ENCODE measurements at places on chromosomes 13 and 19.

DNA sequence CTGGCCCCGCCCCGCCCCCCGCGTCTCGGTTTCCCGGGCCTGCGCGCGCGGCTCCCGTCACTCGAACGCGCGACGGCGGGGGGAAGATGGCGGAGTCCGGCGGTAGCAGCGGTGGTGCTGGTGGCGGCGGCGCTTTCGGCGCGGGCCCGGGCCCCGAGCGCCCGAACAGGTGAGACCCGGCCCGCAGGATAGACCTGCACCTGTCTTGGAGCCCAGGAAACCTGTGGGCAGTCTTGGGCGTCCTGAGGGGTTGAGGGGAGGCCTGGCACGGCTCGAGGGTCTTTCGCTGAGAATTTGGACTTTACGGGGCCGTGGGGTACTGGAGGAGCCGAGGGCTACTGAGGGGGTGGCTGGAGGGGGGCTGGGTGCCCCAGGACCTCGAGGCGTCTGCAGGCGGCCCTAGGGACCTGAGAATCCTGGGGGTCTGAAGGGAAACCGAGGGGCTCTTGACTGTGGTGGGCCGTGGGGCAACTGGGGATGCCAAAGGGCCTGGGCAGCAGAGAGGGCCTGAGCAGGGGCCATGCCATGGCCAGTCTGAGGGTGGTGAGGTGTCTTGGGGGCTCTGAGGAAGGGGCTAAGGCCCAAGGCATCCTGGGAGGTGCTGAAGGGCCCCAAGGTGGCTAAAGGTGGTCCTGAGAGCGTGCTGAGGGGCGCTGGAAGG lies at the start of gene KLHL26:
KLHL26 (plus strand) TSS at position 60 of the 661 bp plus-strand sequence; CDS start at position 87, 27 bp downstream.
- no peak for DNase-seq

DNA sequence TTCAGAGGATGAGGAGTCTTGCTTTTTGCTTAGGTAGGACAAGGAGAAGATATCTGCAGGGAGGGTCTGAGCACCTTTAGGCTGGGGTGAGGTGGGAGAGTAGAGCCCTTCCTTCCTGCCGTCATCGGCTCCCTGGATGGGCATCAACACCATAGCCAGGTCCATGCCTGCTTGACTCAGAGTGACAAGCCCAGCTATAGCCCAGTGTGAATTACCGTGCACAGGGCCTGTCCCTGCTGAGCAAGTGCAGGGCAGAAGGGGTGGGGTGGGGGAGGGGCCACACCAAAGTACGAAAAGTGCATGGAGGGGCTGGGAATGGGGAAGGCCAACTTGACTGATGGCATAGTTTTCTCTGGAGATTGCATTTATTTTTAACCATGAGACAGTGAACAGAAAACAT lies 30.3 kb upstream of the RNF113B start:
- DNase-seq, result no peak

DNA sequence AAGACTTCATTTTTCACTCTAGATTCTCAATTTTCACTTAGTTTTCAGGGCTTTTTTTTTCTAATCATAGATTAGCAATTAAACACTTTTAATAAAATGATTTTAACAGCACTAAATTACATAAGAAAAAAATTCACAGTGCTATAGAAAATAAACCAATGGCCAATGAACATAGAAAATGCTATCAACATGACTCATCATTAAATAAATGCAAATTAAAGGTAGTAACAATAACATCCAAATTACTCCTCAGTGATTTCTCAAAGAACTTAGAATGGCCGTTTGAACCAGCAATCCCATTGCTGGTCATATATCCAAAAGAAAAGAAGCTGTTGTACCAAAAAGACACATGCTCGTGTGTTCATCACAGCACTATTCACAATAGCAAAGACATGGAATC lies 1058.9 kb downstream of the UQCRFS1 start:
- no peak for DNase-seq

- DNase-seq, result no peak
These were observed 6.0 kb upstream of the BCL3 start for GRCh38 chr19:44742330-44743061.

- DNase-seq, result no peak
These were observed 52.8 kb downstream of the MYCBP2 start for GRCh38 chr13:77274126-77274525.

- no peak for DNase-seq
These were observed 442.3 kb downstream of the FGF9 start for GRCh38 chr13:22112956-22113745.
